ENCODE measurements at places on chromosomes 1 and 21. TPM values are rescaled to one million over a fixed set of nuclear protein-coding genes. Genes with fewer than 3 reads are reported as not detected.

DNA sequence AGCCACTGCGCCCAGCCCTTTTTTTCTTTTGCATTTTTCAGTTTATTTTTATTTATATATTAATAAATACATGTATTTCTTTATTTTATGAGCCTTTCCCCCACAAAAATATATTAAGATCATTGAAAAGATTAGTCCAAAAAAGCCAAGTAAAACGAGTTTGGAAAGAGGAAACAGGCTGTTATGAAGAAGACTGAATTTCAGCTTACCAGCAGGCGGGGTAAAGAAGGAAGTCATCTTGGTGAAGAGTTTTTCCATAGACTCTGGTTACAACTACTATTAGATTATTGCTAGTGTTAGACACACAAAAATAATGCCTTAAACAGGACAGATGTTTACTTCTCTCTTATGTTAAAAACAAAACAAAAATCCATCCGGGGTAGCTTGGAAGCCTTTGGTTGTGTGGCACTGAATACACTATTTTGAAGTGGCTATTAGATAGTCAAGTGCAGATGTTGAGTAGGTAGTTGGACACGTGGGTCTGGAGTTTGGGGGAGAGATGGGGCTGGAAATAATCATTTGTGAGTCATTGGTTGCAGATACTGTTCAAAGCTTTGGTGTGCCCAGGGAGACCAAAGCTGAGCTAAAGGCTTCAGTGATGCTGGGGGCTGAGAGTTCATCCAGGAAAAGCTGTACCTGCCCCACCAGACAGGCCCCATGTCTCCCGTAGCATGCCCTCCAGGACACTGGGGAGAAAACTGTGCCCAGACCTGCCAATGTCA lies 8.7 kb upstream of the LRRC71 start:
- no peak for DNase-seq

DNA sequence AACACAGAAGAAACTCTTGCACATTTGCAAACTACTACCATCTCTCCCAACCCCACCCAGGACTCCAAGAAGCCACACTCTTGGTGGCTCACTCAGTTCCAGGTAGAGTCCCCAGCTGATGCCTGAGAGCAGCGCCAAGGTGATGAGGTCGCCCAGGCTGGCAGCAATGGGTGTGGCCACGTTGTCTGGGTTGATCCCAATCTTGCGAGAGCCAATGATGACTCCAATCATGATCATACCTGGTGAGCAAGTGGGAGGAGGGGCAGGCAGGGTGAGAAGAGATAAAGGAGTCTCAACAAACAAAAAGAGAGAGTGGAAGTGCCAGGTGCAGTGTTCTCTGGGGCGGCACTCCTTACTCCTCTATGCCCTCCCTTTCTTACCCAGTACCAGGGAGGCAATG lies 14.4 kb downstream of the SLC41A1 start:
- DNase-seq, result no peak

DNA sequence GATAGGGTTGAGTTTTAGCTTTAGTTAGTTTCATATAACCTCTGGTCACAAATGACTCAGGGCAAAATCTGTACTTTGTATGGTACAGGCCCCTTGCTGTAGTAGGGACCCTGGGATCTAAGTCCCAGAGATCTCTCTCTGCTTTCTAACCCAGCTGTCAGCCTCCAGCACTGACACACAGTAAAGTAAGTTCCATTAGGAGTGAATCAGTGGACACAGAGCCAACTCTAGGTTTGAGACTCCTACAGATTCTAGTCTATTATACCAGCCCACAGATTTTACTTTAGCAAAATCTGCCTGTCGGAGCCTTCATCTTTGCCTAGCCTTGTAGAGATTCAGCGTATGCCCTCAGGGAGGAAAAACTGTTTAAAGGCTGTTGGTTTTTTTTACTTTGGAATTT lies 52.5 kb downstream of the ANGPTL1 start:
- DNase-seq, result no peak

GRCh38 chr21:46159390-46159789 lies 4.0 kb upstream of the FTCD start:
- no peak for DNase-seq

GRCh38 chr1:37394574-37395464 lies 79.6 kb upstream of the ZC3H12A start:
- no peak for DNase-seq

- no peak for DNase-seq
Measured at GRCh38 chr1:2050461-2050792, 216 bp downstream of the PRKCZ start.

DNA sequence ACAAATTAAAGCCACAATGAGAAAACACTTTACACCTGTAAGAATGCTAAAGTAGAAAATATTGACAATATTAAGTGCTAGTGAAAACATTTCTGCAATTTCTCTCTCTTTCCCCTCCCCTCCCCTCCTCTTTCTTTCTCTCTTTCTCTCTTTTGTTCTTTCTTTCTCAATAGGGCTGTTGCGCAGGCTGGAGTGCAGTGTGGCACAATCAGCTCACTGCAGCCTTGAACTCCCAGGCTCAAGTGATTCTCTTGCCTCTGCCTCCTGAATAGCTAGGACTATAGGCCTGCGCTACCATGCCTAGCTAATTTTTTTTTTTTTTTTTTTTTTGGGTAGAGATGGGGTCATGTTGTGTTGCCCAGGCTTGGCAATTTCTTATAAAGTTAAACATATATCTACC lies 5.9 kb upstream of the SHISAL2A start:
- DNase-seq, result no peak

GRCh38 chr1:109484519-109484975 lies 842 bp downstream of the ATXN7L2 start:
- DNase-seq, result no peak

DNA sequence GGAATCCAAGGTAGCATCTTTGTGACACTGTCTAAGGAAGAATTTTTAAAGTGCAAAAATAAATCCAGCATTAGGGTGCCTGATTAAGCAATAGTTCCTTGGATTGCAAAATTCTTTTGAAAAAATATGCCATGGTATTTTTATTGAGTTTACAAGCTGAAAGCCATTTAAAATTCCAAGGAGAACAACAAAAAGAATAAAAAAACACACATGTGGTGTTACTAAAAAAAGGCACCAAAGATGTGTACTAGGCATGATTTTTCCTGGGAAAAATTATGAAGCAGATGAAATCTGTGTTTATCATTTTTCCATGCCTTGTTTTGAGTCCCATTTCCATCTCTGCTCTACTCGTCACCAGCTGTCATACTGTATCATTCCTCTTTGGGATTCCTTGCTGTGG lies 157.0 kb upstream of the ZNHIT6 start:
- no peak for DNase-seq

DNA sequence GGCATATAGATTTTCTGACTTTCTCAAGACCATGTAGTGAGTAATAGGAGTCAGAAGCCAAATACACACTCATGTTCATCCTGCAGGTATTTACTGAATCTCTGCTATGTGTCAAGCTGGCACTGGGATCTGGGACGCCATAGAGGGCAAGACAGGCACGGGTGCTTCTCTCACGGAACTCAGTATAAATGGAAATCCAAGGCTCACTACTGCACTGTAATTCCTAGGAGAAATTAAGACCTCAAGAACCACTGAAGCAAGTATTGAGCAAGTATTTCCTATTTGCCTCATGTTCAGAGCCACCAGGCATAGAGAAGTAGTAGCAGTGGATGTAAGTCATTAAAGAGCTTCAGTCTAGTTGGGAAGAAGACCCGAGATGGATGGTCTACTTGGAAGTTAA lies 38.9 kb downstream of the EIF2D start:
- DNase-seq, result no peak

GRCh38 chr1:208587110-208587509 lies 342.9 kb upstream of the PLXNA2 start:
- no peak for DNase-seq

DNA sequence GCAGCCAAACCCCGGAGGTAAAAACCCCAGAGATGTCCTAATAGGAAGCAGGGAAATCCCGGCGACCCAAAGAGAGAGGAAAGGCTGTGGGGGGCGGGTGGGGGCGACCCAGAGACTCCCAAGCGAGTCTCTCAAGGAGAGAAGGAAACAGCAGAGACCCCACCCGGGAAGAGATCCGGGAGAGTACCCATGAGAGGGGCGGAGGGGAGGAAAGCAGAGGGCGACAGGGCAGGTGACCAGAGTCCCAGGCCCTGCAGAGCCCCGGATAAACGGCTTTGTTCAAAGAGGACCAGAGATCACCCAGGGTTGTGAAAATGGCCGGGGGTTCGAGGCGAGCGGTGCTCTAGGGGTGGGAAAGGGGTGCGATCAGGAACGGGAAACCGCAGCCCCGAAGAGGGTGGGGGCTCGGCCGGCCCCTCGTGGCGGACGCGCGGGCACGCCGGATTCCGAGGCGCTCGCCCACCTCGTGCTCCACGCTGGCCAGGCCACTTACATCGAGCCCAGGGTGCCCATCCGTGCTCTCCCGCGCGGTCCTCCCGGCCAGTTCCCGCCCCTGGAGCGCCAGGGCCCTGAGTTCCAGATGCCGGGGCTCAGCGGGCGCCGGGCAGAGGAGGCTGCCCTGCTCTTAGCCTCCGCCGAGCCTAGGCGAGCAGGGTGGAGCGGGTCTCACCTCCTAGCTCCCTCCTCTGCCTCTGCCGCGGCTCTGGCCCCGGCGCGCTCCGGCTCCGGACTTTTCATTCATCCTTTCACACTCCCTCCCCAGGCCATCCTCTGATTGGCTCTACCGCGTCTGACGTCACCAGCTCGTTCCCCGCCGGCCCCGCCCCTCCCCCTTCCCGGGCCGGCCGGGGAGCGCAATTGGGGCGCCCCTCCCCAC lies 52.3 kb downstream of the RHBG start:
- peak; percentile 70 for DNase-seq

DNA sequence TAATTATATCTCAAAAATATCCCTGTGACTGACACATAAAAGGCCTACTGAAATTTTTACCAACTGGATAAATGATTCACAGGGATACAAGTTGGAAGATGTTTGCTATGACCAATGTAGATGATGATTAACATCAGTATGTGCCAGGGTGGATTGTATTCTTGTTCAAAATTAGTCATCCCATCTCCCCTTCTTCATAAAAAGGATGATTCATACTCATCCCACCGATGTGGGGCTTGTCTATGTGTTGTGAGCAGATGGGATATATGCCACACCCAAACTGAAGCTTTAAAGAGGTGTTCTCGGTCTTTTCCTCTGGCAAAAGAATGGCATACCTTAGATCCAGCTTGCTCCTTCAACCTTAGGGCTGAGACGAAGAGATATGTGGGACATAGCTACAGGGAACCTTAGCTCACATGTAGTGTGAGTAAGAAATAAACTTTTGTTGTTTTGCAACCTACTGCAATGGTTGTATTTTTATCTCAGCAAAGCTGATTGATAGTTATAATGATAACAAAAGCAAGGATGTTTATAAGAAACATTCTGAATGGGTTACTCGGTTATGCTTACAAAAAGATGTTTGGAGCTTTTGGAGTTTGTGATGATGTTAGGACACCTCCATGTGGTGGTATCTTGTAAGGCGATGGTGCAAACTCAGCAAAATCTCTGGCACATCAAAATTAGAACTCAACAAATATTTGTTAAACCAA lies 29.4 kb downstream of the SPATA17 start:
- DNase-seq, result no peak

- no peak for DNase-seq
Measured at GRCh38 chr1:155925506-155925905, 8.7 kb downstream of the KHDC4 start.

- no peak for DNase-seq
Measured at GRCh38 chr1:87399264-87399663, 70.6 kb downstream of the LMO4 start.

GRCh38 chr1:200724064-200724463 lies 14.6 kb upstream of the CAMSAP2 start:
- no peak for DNase-seq

GRCh38 chr1:62301726-62302390 lies 17.4 kb downstream of the KANK4 start:
- DNase-seq, result no peak

GRCh38 chr1:214075999-214076707 lies 88.4 kb downstream of the PROX1 start:
- DNase-seq, result no peak

DNA sequence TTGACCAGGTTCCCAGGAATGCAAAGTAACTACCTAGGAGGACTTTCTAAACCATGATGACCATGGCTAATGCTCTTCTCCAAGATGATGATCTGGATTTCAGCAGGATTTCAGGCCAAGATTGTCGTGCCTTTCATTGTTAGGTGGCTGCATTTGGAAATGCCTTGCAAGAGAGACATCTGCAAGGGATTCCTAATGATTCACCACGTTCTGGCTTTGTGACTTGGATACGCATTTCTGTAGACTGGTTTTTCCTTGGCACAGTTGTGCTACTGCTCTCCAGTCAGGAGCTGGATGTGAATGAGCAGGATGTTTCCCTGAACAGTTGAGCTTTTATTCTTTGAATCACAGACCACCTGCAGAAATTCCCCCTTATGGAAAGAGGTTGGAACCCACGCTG lies 212.4 kb downstream of the BACH1 start:
- DNase-seq, result no peak

DNA sequence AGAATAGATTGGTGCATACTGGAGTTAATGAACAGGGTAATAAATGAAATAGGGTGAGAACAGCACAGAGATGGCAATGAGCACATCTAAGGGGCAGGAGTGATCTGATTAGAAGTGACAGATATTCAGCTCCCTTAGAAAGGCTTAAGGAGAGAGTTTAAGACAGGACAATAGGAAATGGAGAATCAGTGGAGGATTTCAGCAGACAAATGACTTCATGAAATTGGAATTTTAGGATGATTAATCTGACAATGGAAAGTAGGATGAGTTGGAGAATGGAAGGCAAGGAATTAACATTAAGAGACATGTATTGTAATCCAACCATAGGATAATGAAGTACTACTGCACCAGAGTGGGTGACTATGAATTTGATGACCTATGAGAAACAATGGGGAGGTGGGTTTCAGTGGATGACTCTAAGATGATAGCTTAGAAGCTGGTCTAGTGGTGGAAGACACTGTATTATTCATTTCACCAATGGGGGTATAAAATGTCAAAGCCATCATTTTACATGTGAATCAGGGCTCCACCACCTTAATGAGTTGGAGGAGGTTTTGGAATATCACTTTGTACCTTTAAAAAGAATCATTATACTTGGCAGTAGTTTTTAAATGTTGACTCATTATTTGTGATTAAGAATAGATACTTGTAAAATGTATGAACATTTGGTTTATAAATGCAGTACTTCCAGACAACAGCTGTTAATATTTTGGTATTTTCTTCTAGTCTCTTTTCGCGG lies 139.1 kb downstream of the PLA2G4A start:
- DNase-seq, result no peak

DEPDC1 gene
- total RNA-seq, result not detected

NPR1 gene
- total RNA-seq, result 28.4 TPM

LCE2C gene
- total RNA-seq, result not detected

CD84 gene
- total RNA-seq, result 4.0 TPM

MIXL1 gene
- total RNA-seq, result 0.78 TPM

LRRC53 gene
- total RNA-seq, result not detected

KLHL20 gene
- total RNA-seq, result 33.4 TPM

SYNC gene
- total RNA-seq, result 6.0 TPM

TEDDM1 gene
- total RNA-seq, result not detected

AVPR1B gene
- total RNA-seq, result not detected

ELOVL1 gene
- 35.4 TPM for total RNA-seq

Data from ovary (tissue), 10 donors.